ENCODE measurements at places on chromosomes 2 and 18.

DNA sequence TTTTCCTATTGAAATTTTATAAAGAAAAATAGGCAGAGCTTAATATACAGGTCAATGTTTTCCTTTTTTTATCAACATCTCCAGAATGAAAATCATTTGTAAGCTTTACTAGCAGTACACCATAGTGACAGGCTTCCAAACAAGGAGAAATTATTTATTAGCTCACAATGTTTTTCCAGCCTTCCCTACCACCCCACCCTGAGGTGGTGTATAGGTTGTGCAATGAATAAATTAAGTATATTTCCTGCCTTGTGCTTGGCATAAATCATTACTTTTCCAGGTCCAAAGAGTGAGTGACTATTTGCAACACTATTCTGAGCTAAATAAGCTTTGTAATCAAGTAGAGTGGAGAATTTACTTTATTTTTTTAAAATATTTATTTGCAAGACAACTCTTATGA, 876.2 kb upstream of the POU3F3 start:
- DNase-seq, result no peak

- no peak for DNase-seq
These were observed 51.1 kb downstream of the AP1S3 start for GRCh38 chr2:223786236-223786635.

- no peak for DNase-seq
These were observed 257.3 kb downstream of the STK39 start for GRCh38 chr2:167990062-167990461.

DNA sequence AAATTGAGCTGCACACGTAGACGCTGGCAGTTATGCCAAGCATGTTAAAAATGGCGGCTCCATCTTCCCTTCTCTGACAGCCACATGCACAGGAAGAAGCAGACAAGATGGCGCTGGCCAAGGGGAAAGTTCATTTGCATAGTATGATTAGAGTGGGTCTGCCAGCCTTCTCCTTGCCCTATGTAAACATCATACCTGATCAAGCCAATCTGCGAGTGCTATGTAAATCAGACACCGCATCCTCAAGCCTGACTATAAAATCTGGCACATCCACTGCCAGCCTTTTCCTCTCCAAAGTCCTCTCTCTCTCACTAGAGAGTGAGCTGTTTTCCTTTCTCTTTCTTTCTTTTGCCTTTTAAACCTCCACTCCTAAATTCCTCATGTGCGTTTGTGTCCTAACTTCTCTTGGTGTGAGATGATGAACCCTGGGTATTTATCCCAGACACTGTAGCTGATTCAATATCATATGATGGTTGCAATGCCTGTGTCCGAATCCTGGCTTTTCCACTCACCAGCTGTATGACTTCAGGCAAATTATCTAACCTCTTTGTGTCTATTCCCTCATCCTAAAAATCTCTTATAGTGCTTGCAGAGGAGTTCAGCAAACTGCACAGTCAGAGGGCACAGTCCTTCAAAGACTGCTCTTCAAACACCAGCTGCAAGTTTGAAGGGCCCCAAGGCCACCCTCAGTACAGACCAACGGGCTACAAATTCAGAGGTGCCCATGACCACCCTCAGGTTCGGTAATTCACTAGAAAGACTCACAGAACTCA, 39.3 kb upstream of the ITSN2 start:
- no peak for DNase-seq

- DNase-seq, result no peak
These were observed 52.7 kb downstream of the MAP2 start for GRCh38 chr2:209476367-209477208.

- DNase-seq, result no peak
These were observed 10.0 kb upstream of the ASAP2 start for GRCh38 chr2:9196637-9197036.

DNA sequence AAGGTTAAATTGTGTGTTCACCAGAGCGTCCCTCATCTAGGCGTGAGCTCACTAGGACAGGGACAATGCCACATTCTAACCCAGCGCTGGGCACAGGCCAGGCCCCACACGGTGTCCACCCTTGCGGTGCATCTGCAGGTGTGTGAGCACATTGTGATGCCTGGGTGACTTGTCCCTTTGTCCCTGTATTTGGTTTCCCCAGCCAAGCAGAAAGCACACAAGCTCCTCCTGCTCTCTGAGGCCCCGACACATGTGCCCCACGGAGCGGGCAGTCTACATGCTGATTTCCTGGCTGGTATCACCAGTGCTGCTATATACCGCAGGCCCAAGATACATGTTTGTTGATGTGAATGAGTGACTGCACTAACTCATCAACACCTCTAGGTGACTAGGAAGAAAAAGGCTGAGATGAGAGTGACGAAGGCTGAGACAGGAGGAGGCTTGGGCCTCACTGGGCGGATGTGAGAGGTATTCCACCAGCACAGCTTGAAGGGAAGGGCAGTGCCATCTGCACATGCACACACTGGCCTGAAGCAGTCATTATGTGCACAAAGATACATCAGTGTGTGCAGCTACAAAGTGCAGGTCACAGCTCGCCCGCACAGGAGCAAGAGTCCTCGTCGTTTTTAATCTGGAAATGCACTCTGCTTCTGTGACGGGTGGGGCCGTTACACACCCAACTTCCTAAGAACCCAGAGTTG, 205.9 kb downstream of the EIPR1 start:
- no peak for DNase-seq

DNA sequence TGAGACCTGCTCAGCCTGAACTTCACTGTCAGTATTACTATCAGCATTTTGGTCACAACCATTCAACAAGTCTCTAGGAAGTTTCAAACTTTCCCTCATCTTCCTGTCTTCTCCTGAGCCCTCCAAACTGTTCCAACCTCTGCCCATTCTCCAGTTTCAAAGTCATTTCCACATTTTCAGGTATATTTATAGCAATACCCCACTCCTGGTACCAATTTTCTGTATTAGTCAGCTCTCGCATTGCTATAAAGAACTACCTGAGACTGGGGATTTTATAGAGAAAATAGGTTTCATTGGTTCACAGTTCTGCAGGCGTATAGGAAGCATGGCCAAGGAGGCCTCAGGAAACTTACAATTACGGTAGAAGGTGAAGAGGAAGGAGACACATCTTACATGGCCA, 27.3 kb downstream of the KCNF1 start:
- DNase-seq, result no peak

- DNase-seq, result peak; percentile 8
These were observed 755 bp downstream of the SPAST start for GRCh38 chr2:32064021-32064601.

- no peak for DNase-seq
These were observed 99.9 kb upstream of the SLC38A11 start for GRCh38 chr2:165055082-165055851.

GRCh38 chr2:43303889-43304288, 77.5 kb upstream of the ZFP36L2 start:
- no peak for DNase-seq

DNA sequence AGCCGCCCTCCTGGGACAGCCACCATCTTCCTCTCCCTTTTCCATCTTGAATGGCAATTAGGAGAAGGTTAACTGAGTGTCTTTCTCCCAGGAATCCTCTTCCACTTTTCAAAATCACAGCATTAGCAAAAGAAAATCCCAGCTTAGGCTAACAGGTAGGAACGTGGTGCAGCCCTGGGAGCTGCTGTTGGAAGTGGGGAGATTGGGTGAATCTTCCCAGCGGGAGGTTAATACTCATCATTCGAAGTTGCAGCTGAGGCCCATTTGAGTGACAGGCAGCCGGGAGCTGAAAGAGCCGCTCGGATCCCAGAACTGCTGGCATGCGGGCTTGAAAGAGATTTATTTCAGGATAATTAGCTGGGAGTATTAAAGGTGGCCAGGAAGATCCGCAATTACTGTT, 306.0 kb downstream of the BCL11A start:
- no peak for DNase-seq

DNA sequence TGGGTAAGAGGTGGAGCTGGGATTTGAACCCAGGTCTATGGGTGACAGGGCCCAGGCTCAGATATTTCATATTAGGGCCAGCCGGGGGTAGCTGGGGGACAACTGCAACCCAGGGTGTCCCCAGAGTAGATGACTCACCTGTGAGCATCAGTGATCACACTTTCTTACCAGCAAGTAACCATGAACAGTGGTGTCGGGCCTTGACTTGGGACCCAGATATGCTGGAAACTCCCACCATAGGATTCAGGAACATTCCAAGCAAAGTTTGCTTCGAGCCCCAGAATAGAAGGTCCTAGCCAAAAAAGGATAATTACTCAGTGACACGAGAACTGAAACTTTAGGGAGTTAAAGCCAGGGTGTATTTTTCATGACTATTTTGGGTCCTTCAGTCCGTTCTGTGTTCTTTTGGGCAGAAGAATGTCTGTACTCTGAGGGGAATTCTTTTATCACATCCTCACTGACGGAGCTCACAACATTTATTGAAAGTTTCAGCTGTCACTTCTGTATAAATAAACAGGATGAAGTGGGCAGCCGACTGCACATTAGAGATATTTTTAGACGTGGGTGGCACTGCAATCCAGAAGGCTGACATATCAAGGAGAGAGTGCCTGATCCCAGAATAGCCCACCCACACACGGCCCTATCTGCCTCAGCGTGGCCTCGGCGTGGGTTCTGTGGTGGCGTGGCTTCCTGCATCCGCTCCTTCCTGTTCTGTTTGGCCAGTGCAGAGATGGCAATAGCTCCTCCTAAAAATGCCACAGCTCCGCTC, 45.6 kb downstream of the RAMP1 start:
- no peak for DNase-seq

- DNase-seq, result no peak
These were observed 179.4 kb downstream of the ANTXR1 start for GRCh38 chr2:69192176-69192945.

DNA sequence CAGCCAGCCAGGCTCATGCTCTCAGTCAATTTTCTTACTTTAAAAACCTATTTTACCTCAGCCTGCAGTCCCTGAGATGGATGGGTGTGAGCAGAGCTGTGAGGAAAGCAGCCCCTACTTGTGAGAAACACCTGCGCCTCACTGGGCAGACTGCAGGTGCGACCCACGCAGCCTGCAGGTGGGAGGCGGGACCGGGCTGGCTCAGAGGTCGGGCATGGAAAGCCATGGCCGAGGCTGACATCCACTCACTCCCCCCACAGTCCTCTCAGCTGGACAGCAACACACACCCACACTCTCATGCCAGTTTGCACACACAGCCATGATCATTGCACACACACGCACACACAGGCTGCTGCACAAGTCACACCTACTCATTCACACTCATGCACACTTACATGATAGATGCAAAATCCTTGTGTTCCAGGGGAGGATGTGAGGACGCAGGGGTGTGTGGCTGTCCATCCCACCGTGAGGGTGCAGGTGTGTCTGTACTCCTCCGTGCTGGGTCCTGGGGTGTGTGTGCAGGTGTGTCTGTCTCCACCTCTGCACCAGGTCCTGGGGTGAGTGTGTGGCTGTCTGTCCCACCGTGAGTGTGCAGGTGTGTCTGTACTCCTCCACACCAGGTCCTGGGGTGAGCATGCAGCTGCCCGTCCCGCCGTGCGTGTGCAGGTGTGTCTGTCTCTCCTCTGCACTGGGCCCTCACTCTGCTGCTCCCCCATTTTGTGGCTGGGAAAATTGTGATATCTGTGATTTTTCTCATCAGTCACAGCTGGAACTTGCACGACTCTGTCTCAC, 166.5 kb downstream of the RTP5 start:
- DNase-seq, result no peak

DNA sequence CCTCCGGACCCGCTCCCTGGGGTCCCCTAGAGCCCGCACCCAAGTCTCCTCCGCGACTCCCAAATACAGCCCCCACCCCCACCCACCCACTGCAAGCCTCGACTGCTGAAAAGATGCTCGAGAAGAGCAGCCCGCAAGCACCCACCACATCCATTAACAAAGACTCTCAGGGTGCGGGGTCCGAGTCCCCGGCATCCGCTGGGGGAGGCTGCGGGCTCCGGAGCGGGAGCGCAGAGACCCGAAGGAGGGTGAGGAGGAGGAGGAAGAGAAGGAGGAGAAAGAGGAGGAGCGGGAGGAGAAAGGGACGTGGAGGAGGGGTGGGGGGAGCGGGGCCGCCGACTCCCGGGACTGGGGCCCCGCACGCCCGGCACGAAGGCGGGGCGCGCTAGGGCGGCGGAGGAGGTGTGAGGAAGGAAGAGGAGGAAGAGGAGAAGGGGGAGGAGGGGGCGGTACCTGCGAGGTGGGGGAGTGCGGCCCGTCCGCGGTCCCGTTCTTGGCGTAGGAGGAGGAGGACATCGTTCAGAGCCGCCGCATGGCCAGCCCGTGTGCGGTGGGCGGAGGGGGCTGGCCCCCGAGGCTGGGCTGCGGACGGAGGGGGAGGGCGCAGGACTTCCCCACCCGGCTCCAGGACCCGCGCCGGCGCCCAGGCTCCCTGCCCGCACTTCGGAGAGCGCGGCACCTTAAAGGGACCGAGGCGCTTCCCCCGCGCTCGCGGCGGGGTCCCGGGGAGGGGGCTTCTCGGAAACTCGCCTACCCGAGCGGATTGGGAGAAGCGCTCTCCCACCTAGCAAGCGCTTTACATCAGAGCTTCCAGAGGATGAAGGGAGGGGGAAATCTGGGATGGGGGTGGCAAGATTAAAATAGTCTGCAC, at the start of gene CACNB4:
CACNB4 (minus strand) TSS at position 549 of the 871 bp plus-strand sequence.
- no peak for DNase-seq

- DNase-seq, result no peak
These were observed 24.1 kb upstream of the ACVR1 start for GRCh38 chr2:157900203-157900602.

DNA sequence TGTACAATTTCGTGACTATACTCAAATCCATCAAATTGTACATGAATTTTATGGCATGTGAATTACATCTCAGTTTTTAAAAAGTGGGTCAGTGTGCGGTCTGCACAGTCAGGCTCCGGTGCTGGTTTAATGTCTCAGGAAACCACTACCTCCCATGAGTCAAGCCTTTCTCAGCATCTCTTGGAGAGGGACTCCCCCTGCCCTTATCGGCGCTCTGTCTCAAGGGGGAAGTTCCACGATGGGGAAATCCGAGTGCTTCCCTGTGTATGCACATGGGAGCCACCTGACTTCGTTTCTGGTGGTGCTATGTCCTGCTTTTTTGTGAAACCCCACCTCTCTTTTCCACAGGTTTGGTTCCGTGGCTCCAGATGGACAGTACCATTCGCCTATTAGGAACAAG, 72.5 kb downstream of the ACOXL start:
- DNase-seq, result peak; percentile 25

- no peak for DNase-seq
These were observed 117.6 kb upstream of the PIEZO2 start for GRCh38 chr18:11266781-11267480.

GRCh38 chr2:38615237-38615636, 12.5 kb upstream of the HNRNPLL start:
- DNase-seq, result no peak

DNA sequence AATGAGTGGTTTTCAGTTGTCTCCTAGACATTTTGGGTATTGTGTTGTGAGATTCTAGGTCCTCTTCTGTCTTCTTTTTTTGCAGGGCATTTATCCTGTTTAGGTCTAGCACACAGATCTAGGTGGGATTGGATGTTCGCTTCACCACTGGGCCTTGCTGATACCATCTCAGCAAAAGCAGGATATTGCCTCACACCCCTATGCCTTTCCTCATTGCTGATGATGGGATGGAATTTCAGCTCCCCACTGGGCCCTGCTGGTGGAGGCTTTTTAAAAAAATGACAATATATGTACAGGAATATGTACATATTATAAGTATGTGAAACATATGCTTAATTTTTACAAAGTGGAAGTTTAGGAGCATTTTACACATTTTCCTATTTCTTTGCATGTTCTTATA, 5.4 kb upstream of the TOGARAM2 start:
- DNase-seq, result no peak

- DNase-seq, result no peak
These were observed 17.9 kb downstream of the CYP26B1 start for GRCh38 chr2:72129681-72130340.
